Fibroblast of villous mesenchyme (primary cell): ENCODE measurements at places on chromosomes 12 and 14. TPM values are rescaled to one million over a fixed set of nuclear protein-coding genes. Genes with fewer than 3 reads are reported as not detected.

Gene PPFIA2
- 3.9 and 4.7 TPM in 2 replicates for total RNA-seq

Gene PRH2
- total RNA-seq, result 0.32 and 0.43 TPM in 2 replicates

Gene PPM1H
- 0.86 and 2.3 TPM in 2 replicates for total RNA-seq

Gene PTPRR
- 0.64 TPM in 1 of 2 replicates, not detected in the other for total RNA-seq

Gene FOXA1
- total RNA-seq, result 0.32 TPM in 1 of 2 replicates, not detected in the other

Gene NPAS3
- total RNA-seq, result 0.86 and 0.97 TPM in 2 replicates

Gene TAS2R42
- not detected in 2 replicates for total RNA-seq

Gene FGD4
- total RNA-seq, result 4.7 and 8.1 TPM in 2 replicates

Gene SLC5A8
- not detected in 2 replicates for total RNA-seq
